ENCODE measurements at places on chromosomes 7 and 10. TPM values are rescaled to one million over a fixed set of nuclear protein-coding genes. Genes with fewer than 3 reads are reported as not detected.

The PTPRN2 gene
- 0.80 TPM for total RNA-seq

GRCh38 chr7:151498495-151498894 is 21.2 kb downstream of the RHEB start:
- DNase-seq: no peak

DNA sequence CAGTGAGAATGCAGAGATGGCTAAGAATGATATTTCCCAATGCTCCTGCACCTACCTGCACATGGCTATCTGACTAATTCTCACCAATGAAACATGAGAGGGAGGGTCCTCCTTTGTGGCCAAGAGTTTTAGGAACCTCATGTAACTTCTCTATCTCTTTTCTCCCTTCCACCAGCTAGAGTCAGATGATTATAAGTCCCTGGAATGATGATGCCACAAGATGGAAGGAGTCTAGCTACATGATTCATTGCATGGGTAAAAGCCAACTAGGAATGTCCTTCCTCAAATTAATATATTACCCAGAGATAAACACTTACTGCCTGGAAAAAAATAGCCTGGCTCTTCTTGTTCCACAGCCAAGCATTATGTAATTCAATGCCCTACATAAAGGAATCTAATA is 55.1 kb upstream of the AASS start:
- no peak for DNase-seq

DNA sequence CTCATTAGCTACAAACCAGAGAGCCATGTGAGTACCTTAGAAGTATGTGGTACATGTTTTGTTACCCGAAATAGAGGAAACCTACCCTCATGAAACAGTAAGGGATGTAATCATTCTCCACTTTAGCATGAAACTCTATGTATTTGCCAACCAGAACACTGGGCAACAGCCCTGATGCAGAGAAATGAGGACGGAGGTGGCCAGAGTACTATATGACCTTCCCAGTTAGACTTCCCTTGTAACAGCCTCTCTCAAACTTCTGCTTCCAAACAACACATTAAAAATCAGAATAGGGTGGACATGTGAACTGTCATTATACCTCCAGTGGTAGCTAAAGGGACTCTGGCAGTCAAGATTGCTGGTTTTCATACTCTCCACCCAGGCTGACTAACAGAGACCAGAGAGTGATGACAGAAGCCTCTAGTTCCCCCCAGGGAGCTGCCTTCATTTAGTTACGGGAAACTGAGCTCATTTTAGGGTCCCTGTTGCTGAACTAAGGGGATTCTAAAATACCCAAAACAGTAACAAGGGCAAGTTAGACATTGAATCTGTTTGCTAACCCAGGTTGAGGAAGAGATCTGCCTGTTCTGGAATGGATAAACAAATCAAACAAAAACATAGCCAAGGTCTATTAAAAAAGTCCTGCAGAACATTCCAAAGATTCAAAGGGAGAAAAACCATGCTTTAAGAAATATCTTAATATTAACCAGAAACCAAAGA is 83.1 kb downstream of the VPS41 start:
- DNase-seq: no peak

DNA sequence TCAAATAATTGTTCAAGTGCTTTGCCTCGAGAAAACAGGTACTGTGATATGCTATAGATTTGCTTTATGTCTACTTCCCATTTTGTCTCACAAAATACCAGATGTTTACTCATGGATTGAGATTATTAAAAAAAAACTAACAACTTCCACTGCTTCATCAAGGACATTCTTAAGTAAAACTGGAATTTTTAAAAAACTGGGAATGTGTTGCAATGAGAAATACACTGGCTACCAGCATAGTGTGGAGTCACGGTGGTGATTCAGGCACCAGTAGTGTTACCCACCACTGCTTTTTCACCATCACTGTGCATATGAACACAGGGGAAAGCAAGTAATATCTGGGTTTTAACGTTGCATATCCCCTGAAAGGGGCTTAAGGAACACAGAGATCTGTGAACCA is 21.2 kb downstream of the FIGNL1 start:
- no peak for DNase-seq

The FANK1 gene
- 4.1 TPM for total RNA-seq

DNA sequence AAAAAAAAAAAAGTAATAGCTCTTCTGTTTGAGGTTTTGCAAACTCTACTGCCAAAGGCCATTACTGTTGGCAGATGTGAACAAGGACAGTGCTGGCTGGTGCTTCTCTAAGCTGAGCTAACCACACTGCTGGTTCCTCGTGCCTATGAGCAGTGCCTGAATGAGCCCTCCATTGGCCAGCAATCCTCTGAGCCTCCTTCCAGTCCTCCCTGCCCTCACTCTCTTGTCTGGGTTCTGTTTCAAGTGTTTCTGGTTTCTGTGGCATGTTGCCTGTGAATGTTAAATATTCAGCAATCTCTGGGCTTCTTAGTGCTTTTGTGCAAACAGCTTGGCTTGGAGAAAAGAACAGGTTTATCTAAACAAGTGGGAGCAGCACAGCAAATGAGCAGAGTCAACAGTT is 161.3 kb upstream of the AUTS2 start:
- DNase-seq: no peak

DNA sequence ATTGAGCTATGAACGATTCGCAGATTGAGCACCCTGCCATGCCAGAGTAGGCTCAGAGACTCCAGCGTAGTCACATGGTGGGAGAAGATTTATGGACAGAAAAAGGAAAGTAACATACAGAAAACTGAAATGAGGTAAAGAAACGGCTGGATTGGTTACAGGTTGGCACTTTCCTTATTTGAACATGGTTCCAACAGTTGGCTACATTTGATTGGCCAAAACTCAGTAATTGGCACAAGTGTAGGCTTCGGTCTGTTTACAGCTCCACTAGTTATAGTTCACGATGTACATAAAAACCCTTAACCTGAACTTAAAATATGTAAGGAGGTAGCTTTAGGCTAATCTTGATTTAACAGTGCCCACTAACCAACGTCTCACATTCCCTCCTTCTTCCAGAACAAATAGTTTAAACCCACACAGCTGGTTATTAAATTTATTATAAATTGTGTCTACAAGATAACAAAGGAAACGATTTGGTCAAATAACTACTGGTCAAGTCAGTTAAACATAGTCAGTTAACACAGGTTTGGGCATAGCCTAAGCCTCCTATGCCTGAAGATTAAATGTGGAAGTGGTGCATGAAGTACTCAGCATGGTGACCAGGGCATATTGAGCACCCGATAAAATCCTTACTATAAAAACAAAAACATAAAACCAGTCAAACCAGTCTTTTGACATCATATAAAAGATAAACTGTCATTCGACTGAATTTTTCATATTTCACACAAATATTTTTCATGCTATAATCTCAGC is 17.9 kb upstream of the MTERF1 start:
- DNase-seq: no peak

DNA sequence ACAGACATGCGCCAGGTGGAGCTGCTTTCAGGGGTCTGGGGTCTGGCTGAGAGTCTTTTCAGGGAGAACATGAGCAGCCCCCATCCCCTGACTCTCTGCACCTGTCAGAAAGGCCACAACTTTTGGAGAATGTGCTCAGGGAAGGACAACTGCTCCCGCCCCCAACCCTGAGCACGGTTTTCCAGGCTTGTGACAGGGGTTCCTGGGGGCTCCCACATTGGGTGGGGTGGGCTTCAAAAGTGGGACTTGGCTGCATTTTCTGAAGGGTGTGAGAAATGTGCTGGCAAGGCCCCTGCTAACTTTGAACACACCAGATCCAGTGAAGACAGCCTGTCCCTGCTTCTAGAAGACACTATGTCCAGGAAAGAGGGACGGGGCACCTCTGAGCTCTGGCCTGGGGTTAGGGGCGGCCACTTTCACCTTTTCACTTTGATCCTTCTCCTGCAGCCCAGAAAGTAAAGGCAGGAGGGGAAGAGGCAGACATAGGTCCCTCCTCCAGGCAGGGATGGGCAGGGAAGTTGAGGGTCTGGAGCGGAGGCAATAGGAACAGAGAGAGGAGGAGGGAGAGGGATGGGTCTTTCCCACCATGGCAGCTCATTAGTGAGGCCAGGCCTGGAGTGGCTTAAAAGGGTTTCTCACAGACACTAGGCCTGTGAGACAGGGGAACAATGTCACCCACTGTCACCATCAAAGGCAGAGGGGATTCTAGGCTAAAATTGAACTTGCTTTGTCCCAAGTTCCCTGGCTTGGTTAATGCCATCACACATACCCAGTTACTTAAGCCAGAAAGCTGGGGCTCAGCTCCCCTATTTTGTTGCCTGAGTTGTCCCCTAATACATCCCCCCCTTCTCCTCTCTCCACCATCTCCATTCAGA is 1.5 kb downstream of the KCP start:
- DNase-seq: peak; percentile 55

The PPP1R9A gene
- total RNA-seq: 10.9 TPM

GRCh38 chr7:148394582-148394981 is 196.0 kb upstream of the C7orf33 start:
- DNase-seq: no peak

DNA sequence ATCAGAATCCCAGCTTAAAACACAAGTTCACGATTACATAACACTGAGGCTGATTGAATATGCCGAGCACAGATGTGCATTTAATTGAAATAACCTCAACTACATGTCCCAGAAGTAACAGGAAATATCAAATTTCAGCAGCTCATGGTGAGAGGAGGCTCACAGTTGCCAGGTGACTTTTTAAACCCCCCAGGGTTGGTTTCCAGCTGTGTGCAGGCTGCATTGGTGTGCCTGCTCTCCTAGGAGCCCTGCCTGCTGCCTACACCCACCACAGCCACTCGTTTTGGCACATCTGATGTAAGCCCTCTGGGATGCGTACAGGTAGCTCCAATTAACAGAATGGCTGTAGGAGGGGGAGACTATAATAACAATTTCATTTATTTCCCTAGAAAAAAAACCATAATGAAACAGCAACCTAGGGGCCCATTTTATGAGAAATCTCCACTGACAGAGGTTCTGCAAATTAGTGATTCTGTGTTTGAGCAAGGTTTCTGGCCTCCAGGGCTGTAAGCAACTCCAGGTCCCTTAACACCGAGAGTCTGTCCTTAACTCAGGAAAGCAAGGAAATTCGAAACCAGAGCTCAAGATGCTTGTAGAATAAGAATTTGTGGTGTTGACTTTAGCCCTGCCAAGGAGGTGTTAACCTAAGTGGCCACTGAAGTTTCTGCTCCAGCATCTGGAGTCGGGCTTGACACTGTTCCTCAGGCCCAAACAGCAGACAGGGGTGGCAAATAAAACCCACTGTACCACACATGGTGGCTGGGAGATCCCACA is 161.9 kb downstream of the BMPER start:
- no peak for DNase-seq

GRCh38 chr10:97333601-97334369 is 744 bp downstream of the FRAT2 start:
- DNase-seq: peak; percentile 74

- no peak for DNase-seq
These were observed 12.5 kb downstream of the NOBOX start for GRCh38 chr7:144391014-144391413.

DNA sequence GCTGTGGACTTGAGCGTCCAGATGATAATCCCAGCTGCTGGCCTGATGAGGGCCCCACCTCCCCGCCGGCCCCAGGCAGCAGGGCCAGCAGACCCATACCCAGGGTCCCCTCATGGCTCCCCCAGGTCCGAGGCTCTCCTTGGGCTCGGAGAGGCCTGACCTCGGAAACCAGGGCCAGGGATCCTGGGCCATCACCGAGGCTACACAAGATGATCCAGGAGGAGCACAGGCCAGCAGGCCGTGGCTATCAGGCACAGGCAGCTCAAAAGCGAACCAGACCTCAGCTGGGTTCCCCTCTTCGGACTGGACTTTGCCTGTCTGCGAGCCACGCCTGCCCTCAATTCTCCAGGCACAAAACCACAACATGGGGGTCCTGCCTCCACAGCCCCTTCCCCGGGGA is 17.4 kb downstream of the PDGFA start:
- no peak for DNase-seq

DNA sequence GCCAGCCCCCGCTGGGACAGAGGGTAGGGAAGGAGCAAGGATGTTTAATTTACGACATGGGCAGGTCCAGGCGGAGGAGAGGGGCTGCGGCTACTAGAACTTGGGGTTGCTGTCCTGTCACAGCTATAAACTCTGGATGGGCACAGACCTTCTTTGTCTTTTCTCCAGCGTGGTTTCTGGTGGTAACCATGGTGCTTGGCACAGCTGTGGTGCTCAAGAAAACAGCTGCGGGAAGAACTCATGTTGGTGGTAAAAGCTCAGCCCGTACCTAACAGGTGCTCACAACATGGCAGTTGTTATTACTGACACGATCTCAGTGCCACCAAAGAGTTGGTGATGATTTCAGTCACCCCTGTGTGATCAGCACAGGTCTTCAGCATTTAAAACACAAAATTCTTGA is 13.8 kb downstream of the BAIAP2L1 start:
- no peak for DNase-seq

- DNase-seq: no peak
These were observed 9.6 kb downstream of the PKD1L1 start for GRCh38 chr7:47938574-47939165.

The CALML5 gene
- not detected for total RNA-seq
